ENCODE measurements at places on chromosomes 11 and 22.

- DNase-seq: no peak
These were observed 10.6 kb downstream of the SLC5A4 start for GRCh38 chr22:32244547-32244946.

GRCh38 chr11:96098511-96099241 lies 174.8 kb upstream of the MTMR2 start:
- no peak for DNase-seq

GRCh38 chr11:125457814-125458343 lies 38.2 kb downstream of the FEZ1 start:
- no peak for DNase-seq

- DNase-seq: no peak
These were observed 6.5 kb downstream of the GAL start for GRCh38 chr11:68690671-68691401.

GRCh38 chr11:61545341-61545740 lies 35.5 kb downstream of the SYT7 start:
- DNase-seq: no peak

DNA sequence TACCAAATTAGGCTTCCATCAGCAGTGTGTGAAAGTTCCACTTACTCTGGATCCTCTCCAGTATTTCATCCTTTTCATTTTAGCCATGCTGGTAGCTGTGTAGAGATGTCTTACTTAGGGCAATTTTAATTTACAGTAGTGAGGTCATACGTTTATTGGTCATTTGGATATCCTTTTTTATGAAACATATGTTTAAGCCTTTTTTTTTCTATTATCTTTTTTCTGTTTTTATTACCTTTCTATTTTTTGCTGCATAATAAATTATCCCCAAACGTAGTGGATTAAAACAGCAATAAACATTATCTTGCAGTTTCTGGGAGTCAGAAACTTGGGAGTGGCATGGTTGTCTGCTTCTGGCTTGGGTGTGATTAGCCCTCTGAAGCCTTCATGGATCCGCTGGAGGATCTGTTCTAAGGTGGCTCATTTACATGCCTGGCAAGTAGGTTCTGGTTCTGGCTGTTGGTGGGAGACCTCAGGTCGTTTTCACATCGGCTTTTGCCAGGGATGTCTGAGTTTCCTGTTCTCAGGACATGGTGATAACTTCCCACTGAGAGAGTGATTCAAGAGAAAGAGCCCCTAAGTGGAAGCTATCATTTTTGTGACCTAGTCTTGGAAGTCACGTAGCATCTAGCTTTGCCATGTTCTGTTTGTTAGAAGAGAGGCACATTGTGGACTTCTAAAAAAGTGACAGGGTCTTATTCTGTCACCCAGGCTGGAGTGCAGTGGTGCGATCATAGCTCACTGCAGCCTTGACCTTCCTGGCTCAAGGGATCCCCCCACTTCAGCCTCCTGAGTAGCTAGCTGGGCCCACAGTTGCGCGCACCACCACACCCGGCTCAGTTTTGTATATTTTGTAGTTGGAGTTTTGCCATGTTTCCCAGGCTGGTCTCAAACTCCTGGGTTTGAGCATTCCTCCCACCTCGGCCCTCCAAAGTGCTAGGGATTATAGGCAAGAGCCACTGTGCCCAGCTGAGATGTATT lies 38.6 kb downstream of the PPP6R3 start:
- DNase-seq: no peak

- DNase-seq: no peak
These were observed 145.9 kb upstream of the OPCML start for GRCh38 chr11:133678191-133678590.

DNA sequence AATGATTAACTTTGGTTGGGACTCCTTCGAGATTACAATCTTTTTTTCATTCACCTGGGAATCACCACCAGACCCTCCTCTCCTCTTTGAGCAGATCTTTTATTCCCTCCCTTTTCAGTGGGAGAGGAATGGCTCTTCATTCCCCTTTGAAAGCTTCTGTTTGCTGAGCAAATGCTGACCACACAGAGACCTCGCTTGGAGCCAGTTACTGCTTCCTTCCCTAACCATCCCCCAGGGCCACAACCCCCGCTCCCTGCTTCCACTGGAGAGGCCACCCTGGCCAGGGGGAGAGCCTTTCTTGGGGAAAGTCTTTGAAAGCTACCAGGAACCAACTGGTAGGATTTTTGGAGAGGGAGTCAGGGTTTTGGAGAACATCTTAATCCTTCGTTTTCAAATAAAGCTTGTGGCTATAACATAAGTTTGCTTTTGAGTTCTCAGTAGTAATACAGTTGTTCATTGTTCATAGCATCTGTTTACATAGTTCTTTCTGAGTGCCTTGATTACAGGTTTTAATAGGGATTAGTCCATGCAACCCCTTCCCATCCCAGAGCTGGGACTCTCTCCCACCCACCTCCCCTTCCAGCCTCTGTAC lies 138.4 kb downstream of the DBX1 start:
- DNase-seq: no peak

DNA sequence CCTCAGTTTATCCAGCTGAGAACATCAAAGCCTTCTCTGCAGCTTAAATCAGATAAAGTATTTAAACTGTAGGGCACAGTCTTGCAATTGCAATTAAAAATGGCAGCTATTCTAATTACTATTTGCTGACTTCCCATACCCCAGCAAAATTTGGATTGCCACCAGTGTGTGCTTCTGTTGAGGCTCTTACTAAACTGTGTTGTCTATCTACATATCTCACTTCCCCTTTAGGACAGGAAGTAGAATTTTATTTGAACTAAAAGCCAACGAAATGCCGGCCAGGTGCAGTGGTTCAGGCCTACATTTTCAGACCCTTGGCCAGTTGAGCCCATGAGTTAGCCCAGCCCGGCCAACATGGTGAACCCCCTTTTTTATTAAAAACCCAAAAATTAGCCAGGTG lies 7.1 kb downstream of the SAA4 start:
- no peak for DNase-seq
